ENCODE measurements at places on chromosomes 4 and X.

DNA sequence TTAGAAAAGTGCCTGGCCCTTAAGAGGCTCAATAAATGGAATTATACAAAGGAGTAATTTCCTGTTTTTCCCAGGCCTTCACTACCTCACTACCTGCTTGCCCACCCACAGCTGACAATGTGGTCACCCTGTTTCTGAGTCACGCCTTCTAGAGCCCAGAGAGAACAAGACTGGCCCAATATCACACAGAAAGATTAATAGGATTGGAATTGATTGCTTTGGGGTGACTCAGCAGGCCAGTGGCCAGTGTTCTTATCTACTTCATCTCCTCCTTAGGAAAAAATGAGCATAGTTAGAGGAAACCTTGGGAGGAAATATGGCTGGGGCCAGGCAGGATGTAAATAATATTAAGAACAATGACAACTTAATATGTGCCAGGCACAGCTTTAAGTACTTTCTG, 4.5 kb upstream of the FGF16 start:
- no peak for DNase-seq

GRCh38 chr4:189499696-189500095, 441.0 kb upstream of the FRG1 start:
- DNase-seq = no peak

DNA sequence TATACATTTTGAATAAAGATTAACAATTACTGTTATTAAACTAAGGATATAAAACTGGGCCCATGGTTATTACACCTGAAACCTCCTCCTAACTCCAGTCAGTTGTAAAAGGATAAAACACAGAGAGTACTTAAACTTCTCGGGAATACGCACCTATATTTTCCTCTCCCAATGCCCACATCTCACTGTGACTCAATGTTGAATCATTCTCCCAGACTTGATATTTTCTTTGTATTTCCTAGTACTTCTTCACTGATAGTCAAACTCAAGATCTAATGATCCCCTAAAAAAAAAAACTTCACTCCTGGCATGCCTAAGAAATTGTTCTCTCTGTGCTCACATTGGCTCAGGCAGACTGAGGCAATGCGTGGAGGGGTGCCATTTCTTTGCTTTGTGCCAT, 212.5 kb upstream of the DKK2 start:
- DNase-seq = no peak

GRCh38 chr4:70670332-70671014, 4.2 kb upstream of the JCHAIN start:
- DNase-seq = no peak

DNA sequence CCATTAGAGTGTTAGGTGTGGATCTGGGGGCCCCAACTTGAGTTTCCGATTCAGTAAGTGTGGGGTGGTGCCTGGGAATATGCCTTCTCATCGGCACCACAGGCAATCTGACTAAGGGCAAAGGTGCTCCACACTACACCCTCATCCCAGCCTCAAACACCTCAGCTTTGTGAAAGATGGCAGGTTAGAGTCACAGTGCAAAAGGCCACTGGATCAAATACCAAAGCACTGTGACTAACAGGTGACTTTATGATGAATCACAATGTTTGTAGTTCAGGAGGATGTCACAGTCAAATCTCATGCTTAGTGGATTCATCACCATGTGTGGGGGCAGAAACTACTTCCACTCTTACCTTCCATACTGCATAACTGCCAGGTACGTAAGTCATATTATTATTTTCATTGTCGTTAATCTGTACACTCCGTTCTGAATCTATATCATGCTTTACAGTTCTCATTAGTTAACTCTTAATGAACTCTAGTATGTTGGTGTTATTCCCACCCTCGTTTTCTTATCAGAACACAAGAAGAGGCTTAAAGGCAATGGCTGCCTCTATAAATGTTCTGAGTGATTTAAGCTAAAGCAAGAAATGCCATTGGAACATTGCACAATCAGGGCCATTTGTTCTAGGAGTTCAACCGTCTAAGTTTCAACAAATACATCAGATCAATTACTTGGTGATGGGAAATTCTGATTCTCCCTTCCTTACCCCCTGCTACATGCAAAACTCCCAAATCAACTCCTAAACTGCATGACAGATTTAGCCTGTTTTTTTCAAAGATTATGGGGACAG, 50.2 kb downstream of the PRKG2 start:
- DNase-seq = no peak

GRCh38 chr4:76703123-76703490, 194.8 kb downstream of the SOWAHB start:
- no peak for DNase-seq

GRCh38 chr4:107757864-107758476, 37.9 kb upstream of the PAPSS1 start:
- no peak for DNase-seq

DNA sequence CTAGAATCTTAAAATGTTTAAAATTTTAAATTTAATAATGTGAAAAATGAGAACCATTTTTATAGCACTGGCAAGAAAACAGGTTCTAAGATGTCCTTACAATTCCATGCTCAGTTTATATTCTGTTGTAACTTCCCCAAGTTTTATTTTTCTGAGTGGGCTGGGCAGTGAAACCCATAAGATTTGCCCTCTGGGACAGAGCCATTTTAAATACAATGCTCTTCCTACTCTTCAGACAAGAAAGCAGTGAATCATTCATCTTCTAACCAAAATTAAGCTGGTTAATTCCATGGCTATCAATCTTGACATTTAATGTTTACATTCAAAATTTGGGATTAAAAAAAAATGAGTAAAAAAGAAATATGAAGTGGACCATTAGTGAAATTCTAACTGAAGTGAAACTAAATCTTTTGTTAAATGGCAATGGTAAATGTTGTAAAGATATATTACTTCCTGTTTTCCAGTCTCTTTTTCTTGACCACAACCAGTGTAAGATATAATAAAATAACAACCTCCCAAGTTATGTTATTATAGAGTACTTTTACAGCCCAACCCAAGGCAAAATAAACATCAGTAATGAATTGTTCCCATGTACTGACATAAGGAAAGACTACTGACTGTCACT, 37.2 kb upstream of the PTPN13 start:
- DNase-seq = no peak

GRCh38 chrX:130524476-130525194, 122.8 kb downstream of the RBMX2 start:
- no peak for DNase-seq

All from activated CD4-positive, alpha-beta T cell treated with anti-CD3 and anti-CD28 coated beads, Interleukin-2, amount 10 ng/mL, durations not matched to agents 7 days and 5 days (primary cell).